ENCODE measurements at places on chromosomes 16 and 17.

DNA sequence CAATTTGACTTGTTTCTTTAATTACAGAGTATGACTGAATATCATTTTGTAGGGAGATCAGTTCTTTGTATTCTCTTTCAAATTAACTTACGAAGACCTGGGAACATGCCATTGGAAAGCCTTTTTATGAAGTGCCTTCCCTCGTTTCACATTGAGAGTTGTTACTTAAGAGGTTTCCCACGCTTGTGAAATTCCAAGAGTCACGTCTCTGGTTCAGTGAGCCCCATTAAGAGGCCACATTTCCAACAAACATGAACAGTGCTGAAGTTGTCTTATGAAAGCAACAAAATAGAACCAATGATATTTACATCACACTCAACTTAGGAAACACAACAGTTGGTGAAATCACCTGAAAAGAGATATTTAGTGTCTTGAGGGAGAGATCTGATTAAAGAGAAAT lies 334.1 kb downstream of the TOX3 start:
- DNase-seq = no peak

GRCh38 chr17:67221062-67221998 lies 23.7 kb downstream of the HELZ start:
- DNase-seq = no peak

GRCh38 chr17:44502598-44503146 lies 534 bp downstream of the GPATCH8 start:
- no peak for DNase-seq

- no peak for DNase-seq
Measured at GRCh38 chr16:67419931-67420330, 3.7 kb upstream of the ZDHHC1 start.

DNA sequence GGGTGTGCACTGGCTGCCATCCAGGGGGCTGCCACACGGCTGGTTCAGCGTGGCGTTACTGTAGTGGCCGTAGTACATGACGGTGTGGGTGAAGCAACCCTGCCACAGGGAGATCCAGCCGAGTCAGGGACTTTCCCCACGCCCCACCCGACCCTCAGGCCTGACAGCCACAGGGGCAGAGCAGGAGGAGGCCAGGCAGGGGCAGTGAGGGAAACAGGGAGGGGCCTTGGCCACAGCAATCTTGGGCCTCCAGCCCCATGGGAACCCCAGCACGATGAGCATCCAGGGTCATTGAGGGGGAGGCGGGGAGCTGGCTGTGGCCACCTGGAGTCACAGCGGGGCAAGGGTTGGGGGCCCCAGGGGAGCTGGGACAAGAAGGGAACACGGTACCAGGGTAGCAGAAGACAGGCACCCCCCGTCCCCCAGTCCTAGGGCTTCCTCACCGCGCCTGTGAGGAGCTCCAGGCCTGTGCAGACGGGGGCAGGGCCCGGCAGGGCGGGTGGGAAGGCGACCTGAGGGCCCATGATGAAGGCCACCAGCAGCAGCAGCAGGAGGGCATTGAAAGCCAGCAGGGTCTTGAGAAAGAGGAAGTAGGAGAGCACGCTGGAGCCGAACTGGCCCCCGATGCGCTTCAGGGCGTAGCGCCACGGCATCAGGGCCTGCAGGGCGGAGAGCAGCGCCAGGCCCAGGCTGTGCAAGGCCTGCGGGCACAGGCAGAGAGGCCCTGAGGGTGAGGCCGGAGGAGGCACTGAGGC lies 4.3 kb downstream of the TMC6 start:
- DNase-seq = no peak

DNA sequence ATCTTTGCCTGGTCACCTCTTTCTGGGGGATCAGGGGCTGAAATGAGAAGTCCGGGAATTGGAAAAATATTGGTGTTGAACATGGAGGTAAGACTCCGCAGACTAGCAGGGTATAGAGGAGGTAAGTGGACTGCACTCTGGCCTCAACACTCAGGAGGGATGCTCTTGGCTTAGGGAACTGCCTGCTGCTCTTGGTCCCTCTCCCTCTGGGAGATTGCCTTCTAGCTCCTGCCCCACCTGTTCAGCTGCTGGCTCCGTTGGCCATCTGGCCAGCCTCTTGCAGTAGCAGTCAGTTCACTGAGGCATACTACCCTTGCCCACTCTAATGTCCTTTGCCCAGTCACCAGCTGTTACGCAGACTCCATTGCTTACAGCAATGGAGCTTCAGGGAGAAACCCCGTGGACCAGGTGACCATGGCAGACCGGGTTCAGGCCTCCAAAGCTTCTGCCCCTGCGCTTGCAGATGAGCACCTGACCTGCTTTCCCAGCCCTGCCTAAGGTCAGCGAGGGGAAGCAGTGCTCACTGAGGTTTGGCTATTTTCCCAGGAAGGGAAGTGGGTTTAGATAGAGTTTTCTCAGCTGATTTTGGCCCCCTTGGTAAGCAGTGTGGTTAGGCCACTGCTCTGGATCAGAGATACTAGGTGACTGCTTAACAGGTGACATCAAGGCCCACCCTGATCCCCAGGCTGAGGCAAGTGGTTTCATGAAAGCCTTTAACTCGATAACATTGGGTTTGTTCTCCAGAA lies 11.9 kb downstream of the CDK5RAP3 start:
- no peak for DNase-seq

- DNase-seq = no peak
Measured at GRCh38 chr16:56324406-56324805, 100.9 kb downstream of the AMFR start.

DNA sequence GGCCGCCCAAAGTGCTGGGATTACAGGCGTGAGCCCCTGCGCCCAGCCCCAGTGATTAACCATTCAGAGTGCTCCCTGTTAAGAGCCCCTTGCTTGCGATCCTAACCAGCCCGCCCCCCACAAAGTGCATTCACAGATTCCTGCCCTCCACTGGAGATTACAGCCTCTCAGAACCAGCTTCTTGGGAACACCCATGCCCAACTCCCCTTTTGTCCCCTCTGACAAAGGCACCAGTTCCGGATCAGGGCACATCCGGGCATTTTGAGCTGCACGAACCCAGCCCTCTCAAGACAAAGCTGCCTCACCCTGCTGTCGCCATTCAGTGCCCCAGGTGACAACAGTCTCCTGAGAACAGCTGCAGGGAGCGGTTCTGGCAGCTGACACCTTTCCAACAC lies 848 bp upstream of the KRT19 start:
- no peak for DNase-seq

DNA sequence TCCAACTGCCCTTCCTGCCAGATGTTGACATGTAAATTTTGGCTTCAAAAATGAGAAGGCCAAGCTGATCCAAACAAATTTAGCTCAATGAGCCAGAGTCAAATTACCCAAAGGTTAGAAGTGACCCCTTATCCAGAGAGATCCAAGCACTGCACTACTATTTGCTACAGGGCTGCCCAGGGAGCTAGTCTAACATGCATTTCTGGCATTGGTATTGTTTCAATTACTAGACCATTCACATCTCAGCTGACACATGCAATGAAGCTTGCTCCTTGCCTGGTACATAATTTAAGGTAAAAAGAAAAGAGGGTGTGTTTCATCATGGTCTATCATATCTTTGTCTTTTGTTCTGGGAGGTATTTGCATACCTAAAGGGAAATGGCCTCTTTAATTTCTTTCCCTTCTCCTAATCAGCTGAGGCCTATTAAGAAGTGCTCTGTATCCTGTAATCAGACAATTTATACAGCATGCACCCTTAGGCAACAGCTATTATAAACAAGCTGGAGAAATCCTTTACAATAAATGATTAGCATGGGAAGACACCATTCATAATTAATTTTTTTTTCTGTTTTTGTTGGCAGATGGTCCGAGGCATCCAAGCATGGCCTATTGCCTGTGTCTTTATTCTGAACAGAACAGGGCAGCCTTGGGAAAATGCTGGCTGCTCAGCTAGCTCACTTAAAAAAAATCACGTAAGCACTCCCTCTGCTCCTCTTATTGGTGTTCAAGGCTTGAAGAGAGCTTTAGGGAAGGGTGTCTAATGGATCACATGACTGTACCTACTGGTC lies 161.5 kb upstream of the SALL1 start:
- no peak for DNase-seq

DNA sequence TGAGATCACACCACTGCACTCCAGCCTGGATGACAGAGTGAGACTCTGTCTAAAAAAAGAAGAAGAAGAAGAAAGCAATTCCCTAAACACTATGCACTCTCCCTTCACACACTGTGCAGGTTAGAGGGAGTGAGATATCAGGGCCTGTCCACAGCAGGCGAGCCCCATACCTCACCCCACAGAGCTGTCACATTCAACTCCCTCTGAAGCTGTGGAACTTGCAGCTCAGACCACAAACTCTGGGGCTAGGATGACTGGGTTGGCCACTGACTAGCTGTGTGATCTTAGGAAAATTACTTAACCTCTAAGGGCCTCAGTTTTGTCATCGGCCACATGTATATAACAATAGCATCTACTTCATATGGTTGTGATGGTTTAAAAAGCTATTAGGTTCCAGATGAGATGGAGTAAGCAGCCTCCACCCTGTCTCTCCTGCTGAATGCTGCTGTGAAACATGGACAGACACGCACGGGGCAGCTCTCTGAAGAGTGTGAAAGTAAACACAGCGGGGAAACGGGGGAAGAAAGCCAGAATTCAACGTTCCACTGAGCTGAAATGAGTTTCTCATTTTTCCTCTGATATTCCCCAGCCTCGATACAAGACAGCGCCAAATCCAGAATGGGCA lies 13.6 kb upstream of the PYY start:
- no peak for DNase-seq

DNA sequence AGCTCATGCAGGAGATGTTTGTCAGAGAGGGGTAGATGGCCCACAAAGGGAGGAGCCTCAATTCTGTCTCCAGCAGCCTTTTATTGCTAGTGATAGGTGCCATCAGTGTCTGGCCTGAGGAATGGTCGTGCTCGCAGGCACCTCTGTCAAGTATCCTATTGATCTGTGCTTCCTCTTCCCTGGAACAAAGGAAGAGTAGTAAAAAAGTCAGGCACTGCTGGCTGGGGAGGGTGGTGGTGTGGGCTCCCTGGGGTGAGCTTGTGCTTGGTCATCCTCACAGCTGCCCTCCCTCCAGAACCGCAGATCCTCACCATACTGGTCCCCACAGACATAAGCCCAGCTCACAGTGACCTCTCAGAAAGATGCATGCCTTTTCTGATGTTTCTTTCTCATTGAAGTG lies 15.0 kb upstream of the SALL1 start:
- no peak for DNase-seq

- DNase-seq = no peak
Measured at GRCh38 chr16:86430814-86431213, 79.5 kb upstream of the FOXF1 start.

GRCh38 chr17:8402921-8403536 lies 5.4 kb upstream of the RNF222 start:
- DNase-seq = no peak

DNA sequence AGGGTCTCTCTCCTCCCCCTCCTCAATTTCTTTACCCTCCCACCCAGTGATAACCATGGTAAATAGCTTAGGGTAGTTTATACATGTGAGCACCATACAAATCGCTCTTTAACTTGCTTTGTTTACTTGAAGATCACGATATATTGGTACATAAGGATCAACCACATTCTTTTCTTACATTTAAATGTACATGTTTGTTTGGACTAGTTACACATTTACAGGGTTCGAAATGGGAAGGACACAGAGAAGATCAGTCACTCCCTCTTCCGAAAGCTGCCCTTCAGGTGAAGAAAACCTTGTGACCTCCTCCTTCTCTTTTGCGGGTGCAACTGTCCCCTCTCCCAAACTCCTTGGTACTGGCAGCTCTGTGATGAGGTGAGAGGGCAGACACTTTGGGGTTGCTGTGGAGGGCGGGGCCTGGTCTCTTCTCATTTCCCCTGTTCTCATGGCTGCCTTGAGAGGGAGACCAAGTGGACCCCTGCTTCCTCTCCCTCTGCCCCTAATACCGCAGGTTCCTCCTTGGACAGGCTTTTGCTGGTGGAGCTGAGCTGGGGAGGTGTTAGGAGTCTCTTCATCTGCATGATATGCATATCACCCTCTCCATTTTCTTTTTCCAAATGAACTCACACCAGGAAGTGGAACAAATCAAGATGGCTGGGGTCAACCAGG lies 4.7 kb upstream of the PIK3R6 start:
- DNase-seq = no peak

DNA sequence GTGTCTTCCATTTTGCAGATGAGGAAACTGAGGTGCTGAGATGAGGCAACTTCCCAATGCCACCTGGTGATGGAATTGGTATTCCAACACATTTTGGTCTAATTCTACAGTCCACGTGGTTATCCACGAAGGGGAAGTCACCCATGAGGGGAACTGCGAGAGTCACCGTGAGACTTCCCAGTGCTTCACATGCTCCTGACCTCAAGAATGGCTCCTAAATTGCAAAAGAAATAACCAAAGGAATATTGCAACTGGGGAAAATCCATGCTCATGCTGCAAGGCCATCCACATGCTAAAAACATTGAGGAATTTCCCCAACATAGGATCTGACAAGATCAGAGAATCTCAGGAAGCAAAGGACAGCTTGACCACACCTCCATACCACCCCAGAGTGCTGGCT lies 153.9 kb downstream of the HS3ST3B1 start:
- no peak for DNase-seq

DNA sequence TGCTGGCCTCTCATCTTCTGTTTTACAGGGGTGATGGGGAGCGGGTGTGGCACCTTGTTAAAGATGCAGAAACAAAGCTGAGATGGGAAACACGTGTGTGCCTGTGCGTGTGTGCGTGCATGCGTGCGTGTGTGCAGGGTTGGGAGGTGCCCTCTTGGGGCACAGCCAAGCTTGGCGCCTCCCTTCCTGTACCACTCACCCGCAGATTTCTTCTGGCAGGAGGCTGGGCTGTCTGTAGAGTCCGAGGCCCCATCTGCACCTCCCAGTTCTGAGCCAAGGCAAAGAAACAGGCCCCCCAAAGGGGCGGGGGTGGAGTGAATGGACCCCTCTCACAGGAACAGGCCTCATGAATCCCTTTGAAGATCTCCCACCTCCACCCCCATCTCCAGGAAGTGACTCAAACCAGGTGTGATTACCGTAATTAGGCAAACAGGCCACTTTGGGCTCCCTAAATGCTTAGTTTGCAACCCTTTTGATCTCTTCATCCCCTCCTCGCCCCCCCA lies 20.9 kb downstream of the TNS4 start:
- no peak for DNase-seq

DNA sequence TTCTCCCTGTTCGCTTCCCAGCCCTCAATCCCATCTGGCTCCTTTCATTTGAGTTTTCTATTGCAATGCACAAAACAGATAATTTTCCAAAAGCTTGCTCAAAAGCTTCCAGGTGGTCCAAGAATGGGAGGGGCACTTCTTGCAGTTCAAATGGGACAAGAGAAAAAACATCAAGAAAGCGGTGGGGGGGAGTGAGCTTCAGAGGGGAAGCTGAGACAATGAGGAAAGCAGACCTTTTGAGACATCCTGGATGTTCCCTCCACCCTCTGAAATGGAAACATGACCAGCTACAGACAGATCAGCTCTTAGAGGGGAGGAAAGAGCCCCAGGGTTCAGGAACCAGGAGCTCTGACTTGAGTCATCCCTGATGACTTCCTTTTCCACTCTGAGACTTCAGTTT lies 368.2 kb downstream of the SLC39A11 start:
- no peak for DNase-seq

- DNase-seq = no peak
Measured at GRCh38 chr17:38908676-38909181, 16.7 kb upstream of the LASP1NB start.

DNA sequence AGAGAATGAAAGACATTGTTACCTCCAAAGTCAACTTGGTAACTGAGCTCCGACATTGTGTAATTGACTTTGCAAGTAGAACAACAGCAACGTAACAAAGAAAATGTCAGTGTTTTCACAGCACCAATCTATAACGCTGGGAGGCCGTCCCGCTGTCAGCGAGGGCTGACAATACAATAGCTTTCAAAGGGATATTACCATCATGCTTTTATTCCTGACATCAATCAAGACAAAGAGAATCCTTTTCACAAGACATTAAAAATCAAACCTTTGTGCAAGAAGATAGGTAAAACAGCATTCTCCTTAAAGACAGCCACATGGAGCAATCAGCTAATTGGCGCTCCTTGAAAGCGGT lies 6.2 kb downstream of the ZNF423 start:
- no peak for DNase-seq
